ENCODE measurements at places on chromosomes 4 and X. TPM values are rescaled to one million over a fixed set of nuclear protein-coding genes. Genes with fewer than 3 reads are reported as not detected.

The SPANXN4 gene
- total RNA-seq = not detected

The TEX13B gene
- not detected for total RNA-seq

The EDA2R gene
- 1.5 TPM for total RNA-seq

The NCAPG gene
- total RNA-seq = 0.33 TPM

The DYNLT3 gene
- total RNA-seq = 50.5 TPM

The OTUD6A gene
- not detected for total RNA-seq

The PCDH10 gene
- total RNA-seq = not detected

The CC2D2A gene
- total RNA-seq = 25.6 TPM

The TMSB15C gene
- 2.7 TPM for total RNA-seq

The CENPVL2 gene
- total RNA-seq = not detected

The CTAG2 gene
- not detected for total RNA-seq

The SULT1E1 gene
- not detected for total RNA-seq

The POLN gene
- 10.5 TPM for total RNA-seq

The PPP2R2C gene
- total RNA-seq = not detected

The NEXMIF gene
- 0.38 TPM for total RNA-seq

The SLC6A14 gene
- total RNA-seq = not detected

The ZNF630 gene
- total RNA-seq = 0.65 TPM

The MMRN1 gene
- total RNA-seq = 6.5 TPM

The ACE2 gene
- total RNA-seq = 1.8 TPM

The SH3RF1 gene
- 22.7 TPM for total RNA-seq

The PDLIM5 gene
- 105 TPM for total RNA-seq

The CXorf49 gene
- total RNA-seq = not detected

The KLHL34 gene
- not detected for total RNA-seq

The RNF150 gene
- 8.6 TPM for total RNA-seq

The PAGE5 gene
- total RNA-seq = not detected

The TLR2 gene
- total RNA-seq = 21.7 TPM

The ARR3 gene
- total RNA-seq = not detected

The AREG gene
- 52.3 TPM for total RNA-seq

The CSN1S1 gene
- 1.3 TPM for total RNA-seq

The SLC16A2 gene
- 15.0 TPM for total RNA-seq

The SMIM10L2A gene
- total RNA-seq = 1.1 TPM

The EDA gene
- 7.0 TPM for total RNA-seq

The USP17L11 gene
- not detected for total RNA-seq

The PAGE2B gene
- total RNA-seq = not detected

The MAGEE2 gene
- total RNA-seq = not detected

The NSUN7 gene
- 0.16 TPM for total RNA-seq

The TLL1 gene
- 9.5 TPM for total RNA-seq

The PLAC8 gene
- total RNA-seq = 3.9 TPM

The C4orf51 gene
- total RNA-seq = not detected

The TEX11 gene
- total RNA-seq = not detected

The TMEM154 gene
- 1.3 TPM for total RNA-seq

The ATP2B3 gene
- total RNA-seq = not detected

The CCSER1 gene
- total RNA-seq = 18.1 TPM

The FATE1 gene
- total RNA-seq = not detected

The PWWP3B gene
- total RNA-seq = 2.3 TPM

The KLHL13 gene
- total RNA-seq = 1.8 TPM

The EPGN gene
- not detected for total RNA-seq

The CLTRN gene
- not detected for total RNA-seq

The COX7B2 gene
- total RNA-seq = not detected

The CCDC110 gene
- 0.33 TPM for total RNA-seq

The PLRG1 gene
- 66.8 TPM for total RNA-seq

All from subcutaneous adipose tissue (tissue), 4 donors.